Renal cortex interstitium (tissue), 15 donors: ENCODE measurements at places on chromosomes 13 and 19.

GRCh38 chr13:27403203-27403678, 21.2 kb upstream of the GTF3A start:
- DNase-seq: no peak

DNA sequence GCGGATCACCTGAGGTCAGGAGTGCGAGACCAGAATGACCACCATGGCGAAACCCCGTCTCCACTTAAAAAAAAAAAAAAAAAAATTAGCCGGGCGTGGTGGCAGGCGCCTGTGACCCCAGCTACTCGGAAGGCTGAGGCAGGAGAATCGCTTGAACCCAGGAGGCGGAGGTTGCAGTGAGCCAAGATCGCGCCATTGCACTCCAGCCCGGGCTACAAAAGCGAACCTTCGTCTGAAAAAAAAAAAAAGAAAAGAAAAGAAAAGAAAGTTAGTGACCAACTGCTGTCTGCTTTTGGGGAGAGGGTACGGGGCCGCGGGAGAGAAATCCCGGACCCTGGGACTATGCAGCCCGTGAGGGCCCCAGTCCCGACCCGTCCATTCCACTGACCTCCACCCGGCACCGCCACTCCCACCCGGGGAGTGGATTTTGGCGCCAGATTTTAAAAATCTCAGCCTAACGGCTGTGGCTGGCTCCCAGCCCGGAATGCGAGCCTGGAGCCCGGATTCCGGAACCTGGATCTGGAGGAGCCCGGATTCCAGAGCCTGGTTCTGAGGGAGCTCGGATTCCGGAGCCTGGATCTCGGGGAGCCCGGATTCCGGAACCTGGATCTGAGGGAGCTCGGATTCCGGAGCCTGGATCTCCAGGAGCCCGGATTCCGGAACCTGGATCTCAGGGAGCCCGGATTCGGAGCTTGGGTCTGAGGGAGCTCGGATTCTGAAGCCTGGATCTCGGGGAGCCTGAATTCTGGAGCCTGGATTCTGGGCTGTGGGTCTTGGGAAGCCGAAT, 6.1 kb upstream of the LMNB2 start:
- DNase-seq: peak; percentile 85

DNA sequence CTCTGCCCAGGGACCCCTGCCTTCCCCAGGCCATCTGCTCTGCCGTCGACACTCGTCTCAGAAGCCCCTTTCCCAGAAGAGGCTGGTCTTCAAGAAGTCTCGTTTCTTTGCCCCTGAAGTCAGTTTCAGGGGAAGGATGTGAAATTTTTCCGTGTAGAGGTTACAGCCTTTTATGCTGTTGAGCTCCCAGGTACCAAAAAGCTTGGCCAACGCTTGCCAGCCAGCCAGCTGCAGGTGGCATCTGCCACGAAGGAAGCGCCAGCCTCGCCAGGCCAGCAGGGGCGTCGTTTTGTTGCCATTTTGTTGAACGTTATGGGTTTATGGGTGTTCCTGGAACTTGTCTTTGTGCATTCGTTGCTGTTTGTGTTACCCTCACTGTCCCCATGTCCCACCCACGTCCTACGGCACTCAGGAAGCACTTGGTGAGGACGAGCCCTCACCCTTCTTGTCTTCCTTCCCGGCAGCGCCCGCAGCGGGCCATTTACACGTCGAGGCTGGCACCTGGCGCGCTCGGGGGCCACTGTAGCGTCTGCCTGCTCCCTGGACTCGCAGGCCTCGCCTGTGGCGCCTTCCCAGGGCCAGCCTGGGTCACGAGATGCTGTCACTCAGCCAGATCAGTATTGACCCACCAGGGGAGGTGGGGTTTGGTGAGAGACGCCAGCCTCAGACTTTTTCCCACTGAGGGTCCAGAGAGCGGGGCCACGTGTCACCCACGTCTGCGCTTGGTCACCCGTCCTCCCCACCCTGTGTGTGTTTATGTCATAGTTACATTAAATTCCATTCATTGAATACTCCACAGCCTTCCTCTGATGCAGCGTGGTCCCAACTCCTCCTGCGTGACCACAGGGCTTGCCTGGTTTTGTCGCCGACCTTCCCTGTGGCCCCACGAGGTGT, 37.1 kb downstream of the AP1M1 start:
- DNase-seq: no peak

- DNase-seq: no peak
Observed at GRCh38 chr13:90947976-90948375, 399.5 kb upstream of the MIR17HG start.

DNA sequence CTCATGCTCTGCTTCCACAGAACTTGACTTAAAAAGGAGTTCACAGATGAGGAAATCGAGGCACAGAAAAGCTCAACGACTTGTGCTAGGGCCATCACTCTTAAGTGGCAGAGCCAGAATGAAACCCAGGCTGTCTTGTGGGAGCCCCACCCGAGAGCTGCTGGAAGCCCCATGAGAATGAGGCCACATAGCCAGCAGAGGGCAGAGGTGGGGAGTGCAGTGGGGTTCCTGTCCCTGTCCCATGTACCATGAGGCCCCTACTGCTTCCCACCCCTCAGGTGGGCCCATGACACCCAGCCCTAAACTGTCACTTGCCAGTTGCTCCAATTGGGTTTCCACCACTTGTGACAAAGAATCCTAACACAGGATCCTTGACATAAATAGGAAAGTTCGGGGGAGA, 175.9 kb downstream of the IRS2 start:
- no peak for DNase-seq

DNA sequence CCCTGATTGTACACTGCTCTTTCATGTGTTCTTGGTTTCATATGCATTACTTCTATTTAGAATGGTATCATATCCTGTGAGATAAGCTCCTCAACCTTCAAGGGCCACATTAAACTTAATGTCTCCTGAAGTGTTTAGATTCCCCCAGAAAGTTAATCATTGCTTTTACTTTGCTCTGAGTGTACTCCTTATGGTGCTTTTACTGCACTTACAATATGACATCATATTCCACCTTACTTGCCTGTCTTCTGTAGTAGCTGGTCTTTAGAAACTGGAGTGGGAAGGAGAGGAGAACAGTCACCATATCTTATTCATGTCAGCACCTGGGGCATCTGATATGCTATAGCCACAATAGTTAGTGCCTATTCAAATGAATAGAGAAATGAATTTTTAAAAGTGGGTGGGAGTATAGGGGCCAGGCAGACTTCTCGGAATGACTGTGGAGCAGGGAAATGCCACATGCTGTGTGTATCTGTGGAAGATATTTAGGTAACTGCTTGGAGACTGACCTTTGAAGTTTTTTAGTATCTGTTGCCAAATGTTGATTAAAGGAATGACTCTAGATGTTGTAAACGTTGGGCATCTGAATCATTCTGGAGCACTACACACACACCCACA, 40.2 kb downstream of the SLAIN1 start:
- no peak for DNase-seq

- DNase-seq: no peak
Observed at GRCh38 chr13:66888698-66889097, 341.4 kb downstream of the PCDH9 start.

DNA sequence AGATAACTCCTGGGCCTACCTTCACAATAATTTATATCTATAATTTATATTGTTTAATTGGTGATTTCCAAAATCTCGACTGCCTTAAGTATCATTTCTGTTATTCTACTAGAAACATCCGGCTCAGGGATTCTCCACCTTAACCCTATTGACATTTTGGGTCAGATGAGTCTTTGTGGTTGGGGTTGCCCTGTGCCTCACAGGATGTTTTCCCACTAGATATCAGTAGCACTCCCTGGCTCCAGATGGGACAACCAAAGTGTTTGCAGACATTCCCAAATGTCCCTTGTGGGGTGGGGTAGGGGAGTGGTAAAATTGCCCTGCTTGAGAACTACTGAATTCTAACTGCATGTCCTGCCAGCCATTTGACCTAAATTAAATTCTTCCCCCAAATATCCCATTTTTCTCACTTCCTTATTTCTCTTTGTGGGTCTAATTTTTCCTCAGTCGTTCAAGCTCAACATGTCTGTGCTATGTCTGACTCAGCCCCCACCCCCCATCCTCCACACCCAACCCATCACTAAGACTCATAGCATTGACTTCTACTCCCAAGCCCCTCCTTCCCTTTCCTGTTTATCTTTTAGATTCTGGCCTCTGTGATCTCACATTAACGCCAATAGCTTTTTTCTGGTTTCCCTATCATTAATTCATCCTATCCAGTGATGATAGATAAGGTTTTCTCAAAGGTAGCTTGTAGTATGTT, 545.1 kb downstream of the EFNB2 start:
- DNase-seq: no peak

DNA sequence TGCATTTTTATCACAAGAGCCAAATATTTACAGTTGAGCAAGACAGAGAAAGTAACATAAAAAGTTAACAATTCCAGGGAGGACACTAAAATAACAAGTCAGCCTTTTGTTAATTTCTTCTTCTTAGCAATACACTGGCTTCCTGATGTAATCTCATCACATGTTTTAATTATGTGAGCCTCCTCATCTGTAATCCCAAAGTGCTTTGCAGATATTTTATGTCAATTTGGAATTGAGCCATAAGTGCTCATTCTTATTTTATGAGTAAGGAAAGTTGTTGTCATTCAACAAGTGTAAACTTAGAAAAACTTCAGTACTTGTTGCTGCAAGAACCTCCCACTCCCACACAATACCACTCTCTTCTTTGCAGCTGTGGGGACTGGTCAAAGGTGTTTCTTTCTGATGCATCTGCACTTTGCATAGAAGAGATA, 223.6 kb downstream of the GPC6 start:
- no peak for DNase-seq

DNA sequence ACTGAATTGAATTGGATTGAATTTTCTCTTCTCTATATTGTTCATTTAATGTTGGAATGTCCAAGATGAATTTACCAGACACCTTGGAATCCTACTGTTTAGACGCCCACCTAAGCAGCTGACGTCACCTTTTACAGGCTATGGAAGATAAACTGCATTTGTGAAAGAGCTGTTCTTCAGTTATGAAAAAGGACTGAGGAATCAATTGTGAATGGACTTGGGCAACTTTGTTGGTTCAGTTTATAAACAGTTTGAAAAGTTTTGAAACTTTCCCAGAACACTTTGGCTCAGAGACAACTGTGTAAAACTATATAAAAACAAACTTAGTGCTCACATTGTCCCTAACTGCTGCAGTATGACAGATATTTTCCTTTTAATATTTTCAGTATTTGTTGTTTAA, 590.8 kb upstream of the SPRY2 start:
- DNase-seq: no peak

GRCh38 chr13:73948848-73949529, 185.2 kb downstream of the KLF12 start:
- no peak for DNase-seq

DNA sequence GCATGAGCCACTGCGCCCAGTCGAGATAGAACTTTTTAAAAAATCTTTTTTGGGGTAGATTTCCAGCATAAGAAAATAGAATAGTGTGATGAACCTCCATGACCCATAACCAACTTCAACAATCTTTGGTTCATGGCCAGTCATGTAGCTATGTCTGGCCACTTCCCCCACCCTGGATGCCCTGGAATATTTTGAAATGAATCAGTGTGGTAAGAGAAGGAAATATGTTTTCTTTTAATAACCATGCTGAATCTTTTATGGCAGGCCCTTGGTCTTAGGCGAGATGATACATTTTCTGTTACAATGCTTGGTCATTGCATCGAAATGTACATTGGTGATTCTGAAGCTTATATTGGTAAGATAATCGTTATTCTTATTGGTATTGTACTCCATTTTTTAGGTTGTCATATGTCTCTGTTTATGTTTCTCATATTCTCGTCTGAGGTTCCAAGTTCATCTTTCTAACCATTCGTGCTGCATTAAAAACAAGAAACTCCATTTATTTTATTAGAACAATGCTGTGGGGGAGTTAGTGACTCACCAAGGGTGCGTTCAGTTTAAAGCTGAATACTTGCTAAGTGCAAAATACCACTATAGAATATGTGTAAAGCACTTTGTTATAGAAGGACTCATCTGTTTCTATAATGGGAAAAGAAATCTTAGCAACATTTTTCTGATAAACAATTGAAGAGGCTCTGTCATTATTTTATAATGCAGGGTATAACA, 16.4 kb upstream of the UPF3A start:
- no peak for DNase-seq

DNA sequence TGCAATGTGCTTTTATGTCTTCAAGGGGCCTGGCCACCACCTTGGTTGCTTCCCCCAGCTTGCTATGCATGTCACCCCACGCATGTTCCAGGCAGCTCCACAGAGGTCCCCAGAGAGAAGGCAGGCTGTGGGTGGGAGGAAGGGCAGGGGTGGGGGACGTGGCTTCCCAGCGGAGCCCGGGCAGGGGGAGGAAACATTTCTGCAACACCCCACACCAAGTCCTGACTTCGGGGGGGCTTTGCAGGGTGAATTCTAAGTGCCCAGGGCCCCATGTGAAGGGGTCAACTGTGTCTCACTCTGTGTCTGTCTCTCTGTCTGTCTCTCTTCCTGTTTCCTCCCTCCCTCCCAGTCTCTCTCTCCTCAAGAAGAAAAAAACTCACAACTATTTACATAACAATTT, 39.6 kb downstream of the LTBP4 start:
- DNase-seq: no peak

DNA sequence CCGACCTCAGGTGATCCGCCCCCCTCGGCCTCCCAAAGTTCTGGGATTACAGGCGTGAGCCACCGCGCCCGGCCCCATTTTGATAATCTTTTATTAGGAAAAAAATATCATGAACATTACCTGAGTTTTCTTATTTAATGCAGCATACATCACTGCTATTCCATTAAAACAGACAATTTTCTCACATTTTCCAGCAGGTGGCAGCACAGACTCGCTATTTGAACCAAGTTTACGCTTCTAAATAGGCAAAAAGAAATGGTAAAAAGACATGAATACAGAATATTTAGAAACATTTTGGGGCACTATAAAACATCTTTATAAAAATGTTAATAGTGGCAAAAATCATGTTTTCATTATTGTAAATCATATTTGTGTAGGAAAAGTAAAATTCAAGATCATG, 903.1 kb downstream of the SLITRK6 start:
- peak; percentile 42 for DNase-seq

DNA sequence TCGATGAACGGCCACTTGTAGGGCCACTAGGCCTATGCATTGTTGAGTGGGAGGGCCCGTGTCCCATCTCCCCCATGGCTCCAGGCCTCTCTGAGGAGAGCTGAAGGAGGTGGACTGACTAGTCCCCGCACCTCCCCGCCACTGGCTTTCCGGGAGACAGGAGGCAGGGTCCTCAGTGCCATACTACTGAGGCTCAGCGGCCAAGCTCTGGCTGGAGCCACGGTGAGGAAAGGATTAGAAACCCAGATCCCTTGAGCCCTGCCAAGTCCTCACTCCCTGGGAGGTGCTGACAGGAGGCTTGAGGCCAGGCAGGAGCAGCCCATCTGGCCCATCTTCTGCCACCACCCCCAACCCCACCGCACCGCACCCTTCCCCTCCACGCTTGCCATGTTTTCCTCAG, 29.0 kb downstream of the CCDC8 start:
- no peak for DNase-seq
